Activated T-cell treated with anti-CD3 and anti-CD28 coated beads for 4 hours (primary cell): ENCODE measurements at places on chromosomes 7 and 10.

DNA sequence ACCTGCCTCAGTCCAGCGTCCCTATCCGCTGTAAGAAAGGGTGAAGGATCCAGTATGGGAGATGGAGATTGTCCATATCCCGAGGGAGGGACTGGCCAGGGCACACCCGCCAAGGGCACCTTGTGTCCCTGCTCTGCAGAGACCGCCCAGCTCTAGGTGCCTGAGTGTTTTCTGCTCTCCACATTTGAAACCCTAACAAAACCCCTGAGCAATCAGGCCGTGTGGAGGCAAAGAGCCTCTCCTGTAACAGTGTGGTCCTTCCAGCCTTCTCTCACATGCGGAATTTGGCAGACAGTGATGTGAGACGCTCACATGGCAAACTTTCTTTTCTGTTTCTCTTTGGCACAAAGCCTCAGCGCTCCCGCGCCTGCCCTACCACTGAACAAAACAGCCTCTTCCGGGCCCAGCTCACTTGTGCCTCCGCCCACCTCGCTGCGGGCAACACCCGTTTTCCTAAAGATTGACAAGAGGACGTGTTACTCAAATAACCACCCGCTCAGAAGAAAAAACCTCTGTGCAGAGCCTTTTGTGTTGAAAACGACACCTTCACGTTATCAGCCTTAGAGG lies 514.8 kb downstream of the DNAJB6 start:
- DNase-seq = peak; percentile 63

DNA sequence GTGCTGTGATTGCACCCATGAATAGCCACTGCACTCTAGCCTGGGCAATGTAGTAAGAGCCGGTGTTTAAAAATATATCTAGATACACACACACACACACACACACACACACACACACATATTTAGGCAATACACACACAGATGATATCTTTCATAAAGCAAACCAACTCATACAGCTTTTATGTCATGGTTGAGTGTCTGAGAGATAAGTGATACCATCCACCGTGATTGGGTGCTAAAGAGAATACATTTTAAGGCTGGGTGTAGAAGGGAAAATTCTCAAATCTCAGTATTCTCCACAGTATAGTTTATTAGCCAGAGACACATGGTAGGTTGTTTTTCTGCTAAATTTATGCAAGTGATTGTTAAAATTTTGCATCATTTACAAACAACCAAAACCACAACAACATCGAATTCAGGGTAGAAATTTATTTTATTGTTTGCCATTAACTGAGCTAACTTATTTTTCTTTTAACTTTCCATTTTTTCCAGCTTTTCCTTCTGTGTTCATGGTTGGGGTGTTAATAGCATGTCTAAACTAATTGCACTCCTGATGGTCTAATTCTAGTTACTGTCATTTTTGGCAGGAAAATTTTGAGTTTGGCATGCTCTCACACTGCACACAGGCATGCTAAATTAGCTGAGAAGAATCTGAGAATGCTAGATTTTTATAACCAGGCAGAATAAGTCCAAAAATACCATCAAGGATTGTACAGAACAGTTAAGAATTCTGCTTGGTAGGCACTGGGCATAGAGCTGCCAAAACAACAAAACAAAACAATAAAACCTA lies 57.9 kb upstream of the SYPL1 start:
- DNase-seq = no peak

GRCh38 chr7:4738711-4739527 lies 36.5 kb upstream of the AP5Z1 start:
- no peak for DNase-seq

DNA sequence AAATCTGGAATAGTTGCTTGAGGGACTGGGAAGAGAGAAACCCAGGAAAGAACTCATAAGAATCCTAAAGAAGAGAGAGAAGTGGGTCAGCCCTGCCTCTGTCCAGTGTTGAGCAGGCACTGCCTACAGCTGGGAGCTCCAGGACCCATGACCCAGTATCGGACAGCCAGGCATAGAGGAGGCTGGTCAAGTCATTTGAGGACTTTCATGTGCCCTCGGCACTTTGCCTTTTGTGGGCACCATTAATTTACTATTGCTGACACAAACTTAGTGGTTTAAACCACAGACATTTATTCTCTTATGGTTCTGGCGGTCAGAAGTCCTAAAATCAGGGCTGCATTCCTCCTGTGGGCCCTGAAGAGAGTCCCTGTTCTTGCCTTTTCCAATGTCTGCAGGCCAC lies 60.3 kb downstream of the CPXM2 start:
- DNase-seq = no peak
